CD8-positive, alpha-beta T cell (primary cell): ENCODE measurements at places on chromosomes 7 and 10.

GRCh38 chr7:36735172-36735571 lies 10.9 kb upstream of the AOAH start:
- no peak for DNase-seq

- DNase-seq: no peak
Measured at GRCh38 chr7:36966636-36967035, 242.3 kb upstream of the AOAH start.

DNA sequence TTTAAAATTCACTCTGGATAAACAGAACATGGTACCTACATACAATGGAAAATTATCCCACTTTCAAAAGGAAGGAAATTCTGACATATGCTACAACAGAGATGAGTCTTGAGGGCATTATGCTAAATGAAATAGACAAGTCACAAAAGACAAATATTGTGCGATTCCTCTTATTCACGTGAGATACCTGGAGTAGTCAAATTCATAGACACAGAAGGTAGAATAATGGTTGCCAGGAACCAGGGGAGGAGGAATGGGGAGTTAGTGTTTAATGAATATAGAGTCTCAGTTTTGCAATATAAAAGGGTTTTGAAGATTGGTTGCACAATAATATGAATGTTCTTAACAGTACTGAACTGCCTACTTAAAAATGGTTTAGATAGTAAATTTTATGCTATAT lies 69.8 kb upstream of the WAC start:
- no peak for DNase-seq

- no peak for DNase-seq
Measured at GRCh38 chr7:126682176-126682575, 570.6 kb downstream of the GRM8 start.

- no peak for DNase-seq
Measured at GRCh38 chr7:128904381-128905197, 5.9 kb downstream of the KCP start.

DNA sequence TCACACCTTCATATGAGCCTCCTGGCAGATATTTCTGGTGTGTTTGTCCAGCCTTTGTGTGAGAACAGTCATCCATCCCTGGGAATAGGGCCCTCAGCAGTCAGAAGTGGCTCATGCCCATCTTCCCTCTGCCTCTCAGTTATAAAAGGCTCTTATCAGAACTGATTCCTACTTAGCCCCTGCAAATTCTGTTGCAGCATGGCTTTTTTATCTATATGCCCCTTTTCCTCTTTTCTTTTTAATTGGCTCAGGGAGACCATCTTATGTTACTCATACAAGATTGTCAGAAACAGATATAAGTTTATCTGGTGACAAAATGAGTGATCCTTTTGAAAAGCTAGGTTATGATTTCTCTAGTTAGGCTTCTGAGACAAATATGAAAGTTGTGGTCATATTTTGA lies 194.1 kb downstream of the CREB5 start:
- DNase-seq: no peak

GRCh38 chr7:114343949-114344708 lies 70.5 kb upstream of the FOXP2 start:
- DNase-seq: no peak

GRCh38 chr7:13797545-13797944 lies 191.9 kb downstream of the ETV1 start:
- no peak for DNase-seq

DNA sequence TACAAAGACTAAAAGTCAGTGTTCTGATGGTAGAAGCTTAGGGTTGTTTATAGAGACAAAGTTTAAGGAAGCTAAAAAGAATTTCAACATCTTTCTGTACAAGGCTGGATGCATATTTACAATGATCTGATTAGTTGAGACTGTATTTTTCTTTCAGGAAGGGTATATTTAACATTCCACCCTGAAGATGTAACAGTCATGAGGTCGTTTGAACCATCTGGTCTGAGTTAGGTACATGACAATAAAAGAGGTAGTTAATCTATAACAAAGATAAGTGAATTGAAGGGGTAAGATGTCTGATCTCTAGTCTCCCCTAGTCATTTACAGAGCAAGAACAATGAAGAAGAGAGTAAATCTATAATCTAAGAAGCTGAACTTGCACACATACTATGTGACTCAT lies 821.2 kb downstream of the CNTNAP2 start:
- DNase-seq: no peak

DNA sequence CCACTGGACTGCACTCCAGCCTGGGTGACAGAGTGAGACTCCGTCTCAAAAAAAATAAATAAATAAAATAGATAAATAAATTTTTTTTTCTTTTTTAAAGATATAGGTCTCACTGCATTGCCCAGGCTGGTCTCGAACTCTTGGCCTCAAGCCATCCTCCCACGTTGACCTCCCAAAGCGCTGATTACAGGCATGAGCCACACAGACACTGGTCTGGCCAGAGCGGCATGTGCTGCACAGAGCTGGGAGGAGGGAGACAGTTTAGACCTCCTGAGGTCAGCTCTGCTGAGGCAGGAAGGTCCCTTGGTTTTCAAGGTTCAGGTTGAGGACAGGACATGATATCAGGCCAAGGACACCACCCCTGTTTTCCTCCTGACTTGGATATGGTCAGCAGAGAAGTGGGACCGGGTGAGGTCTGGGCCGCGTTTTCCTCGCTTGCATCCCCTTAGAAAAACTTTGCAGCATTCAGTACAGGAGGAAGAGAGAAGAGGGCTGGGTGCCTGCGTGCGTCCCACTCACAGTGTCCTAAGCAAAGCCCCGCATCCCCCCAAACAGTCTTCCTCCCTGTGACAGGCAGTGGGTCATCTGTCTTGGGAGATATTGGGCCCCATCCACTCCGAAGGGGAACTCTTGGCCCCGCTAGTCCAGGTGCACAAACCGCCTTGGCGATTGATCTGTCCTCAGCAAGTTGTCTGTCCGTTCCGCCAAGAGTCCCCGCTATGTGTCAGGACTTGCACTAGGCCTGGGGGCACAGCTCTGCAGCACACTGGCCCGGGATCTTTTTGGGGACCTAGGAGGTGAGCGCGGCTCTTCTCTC lies 56.1 kb downstream of the ZNF727 start:
- DNase-seq: no peak

- no peak for DNase-seq
Measured at GRCh38 chr10:78222096-78222790, 188.6 kb downstream of the RPS24 start.

GRCh38 chr7:25894002-25894901 lies 257.7 kb upstream of the NFE2L3 start:
- peak; percentile 27 for DNase-seq

DNA sequence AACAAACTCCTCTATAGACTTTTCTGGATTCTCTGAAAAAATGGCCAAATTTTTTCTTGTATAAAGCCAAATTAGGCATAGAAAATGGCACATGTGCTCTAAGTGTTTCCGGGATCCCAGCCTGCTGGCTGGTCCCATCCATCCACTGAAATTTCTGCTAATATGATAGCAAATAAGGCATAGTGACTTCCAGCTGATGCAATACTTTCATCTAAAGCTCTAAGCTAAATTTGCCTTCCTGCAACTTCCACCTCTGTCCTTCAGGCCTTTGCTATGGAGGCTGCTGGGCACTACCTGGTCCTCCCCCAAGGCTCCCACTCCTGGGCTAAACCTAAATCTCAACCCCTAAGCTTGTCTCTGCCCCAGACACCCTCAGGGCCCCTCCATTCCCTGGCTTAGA lies 20.5 kb downstream of the MYH16 start:
- DNase-seq: no peak

DNA sequence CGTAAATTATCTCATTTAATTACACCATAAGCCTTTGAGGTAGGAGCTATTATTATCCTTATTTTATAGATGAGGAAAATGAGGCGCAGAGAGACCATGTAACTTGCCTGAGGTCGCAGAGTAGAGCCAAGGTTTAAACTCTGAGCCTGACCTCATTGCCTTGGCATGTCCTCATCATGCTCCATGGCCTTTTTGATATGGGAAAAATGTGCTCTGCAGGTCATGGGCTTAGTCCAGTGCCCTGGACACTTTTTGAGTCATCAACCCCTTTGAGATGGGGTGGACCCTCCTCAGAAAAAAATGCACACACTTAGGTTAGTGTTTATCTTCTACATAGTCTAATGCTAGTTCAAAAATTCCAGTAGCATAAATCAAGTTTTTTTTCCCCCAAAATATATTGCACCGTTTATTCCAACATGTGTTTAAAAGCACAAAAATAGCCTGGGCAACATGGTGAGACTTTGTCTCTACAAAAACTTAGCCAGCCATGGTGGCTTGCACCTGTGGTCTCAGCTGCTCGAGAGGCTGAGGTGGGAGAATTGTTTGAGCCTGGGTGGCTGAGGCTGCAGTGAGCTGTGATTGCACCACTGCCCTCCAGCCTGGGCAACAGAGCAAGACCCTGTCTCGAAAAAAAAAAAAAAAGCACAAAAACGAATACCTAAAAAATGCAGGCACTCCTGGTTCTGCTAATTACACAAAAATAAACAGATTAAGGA lies 28.6 kb upstream of the TMEM178B start:
- DNase-seq: no peak

DNA sequence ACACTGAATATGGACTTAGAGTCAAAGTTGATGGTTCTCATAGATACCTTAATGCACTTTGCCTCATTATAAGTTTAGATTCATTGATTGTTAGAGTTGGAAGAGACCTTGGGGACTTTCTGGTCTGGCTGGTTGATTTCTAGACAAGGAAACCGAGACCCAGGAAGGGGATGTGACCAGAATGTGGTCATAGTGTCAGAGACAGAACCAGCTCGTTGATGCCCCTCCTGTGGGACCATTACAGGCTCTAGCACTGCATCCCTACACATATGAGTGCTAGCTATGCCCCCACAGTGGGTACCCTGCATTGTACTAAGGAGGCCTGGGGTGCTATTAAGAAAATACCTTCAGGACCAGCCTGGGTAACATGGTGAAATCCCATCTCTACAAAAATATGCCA lies 306.6 kb downstream of the CAMK1D start:
- no peak for DNase-seq

DNA sequence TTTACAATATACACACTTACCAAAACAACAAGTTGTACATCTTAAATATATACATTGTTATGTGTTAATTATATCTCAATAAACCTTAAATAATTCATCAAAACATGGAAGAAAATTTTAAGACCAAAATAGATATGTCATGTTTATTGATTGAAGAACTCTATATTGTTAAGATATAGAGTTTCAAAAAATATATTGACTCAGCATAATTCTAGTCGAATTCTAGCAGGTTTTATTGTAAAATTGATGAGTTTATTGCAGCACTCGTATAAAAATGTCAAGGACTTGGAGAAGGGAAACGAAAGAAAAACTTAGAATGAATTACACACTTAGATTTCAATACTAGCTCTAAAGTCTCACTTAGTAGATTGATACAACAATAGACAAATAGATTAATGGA lies 575.4 kb upstream of the SORCS1 start:
- DNase-seq: no peak

DNA sequence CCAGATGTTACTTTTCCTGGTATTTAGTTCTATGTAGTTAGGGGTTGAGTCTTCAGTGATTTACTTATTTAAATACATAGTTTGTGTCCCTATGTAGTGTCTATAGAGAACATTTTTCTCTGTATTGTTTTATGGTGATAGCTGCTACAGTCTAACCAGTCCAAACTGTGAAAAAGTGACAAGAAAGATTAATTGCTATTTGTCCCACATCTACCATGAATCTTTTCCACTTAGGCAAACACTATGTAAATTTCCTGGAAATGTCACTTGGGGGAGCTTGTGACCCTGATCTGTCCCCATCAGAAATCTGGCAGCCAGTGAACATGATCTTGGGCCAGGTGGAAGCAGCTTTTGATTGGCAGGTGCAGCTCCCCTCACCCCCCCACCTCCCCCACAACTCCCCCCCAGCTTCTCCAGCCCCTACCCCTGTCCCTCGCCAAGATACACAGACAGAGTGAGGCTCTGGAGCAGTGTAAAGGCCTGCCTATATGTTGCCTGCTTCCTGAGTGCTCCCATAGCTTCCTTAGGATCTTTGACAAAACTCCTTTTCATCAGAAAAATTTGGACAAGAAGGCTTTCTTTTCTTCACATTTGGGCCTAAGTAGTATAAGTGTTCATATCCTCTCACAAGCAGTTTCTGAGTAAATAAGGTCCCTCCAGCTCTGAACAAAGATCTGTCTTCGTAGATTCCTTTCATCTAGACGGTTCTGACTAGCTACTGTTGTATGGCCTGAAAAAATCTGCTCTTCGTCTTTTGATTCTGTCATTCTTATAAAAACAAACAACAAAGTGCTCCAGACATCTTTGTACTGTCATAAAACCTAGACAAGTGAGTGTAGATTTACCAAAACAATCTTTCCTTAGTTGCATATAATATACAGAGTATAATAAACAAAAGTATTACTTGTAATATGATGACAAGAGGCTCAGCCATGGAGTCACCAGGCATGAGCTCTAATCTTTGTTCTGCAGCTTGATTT lies 31.5 kb upstream of the SLC13A1 start:
- no peak for DNase-seq

- no peak for DNase-seq
Measured at GRCh38 chr7:88635149-88635548, 124.4 kb upstream of the ZNF804B start.

DNA sequence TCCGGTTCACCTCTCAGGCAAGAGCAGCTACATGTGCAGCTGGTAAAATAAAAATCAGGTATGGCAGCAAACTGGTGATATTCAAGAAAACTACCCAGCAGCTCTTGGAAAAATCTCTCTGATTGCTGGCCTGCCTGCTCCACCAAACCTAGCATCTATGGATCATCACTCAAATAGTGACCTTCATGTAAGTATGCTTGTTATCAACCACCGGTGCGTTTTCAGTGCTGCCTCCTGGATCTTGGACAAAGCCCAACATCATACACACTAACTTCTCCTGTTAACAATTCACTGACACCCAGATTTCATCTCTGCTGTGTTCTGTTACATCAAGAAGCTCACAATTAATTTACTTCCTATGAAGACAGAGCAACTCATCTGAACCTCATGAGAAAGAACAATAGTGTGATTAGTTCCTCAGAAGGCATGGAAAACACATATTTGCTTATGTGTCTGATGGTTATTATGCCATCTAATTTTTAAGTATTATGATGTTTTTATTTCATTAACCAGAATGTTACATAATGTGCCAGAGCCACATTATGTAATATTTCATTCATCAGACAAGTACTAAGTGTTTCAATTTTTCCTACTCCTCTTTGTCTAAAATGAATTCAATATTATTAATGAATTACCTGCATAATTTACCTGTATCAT lies 8.8 kb downstream of the CDK6 start:
- no peak for DNase-seq

DNA sequence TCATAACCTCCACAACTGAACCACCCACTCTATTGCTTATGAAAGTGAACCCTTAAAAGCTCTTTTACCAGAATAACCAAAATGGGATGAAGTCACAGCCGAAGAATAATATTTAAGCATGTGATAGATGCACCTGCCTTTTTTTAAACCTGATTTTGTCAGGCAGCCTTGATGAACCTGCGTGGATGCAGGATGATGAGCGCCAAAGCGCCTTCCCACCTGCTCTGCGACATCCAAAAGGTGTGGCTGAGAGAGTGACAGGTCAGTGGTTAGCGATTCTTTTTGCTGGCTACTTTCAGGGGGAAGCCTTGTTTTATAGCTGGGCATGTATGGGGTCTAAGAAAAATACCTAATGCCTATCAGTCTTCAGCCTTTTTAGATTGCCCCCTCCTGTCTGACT lies 157.8 kb downstream of the FANK1 start:
- no peak for DNase-seq
